ENCODE measurements at places on chromosomes 11 and 22.

DNA sequence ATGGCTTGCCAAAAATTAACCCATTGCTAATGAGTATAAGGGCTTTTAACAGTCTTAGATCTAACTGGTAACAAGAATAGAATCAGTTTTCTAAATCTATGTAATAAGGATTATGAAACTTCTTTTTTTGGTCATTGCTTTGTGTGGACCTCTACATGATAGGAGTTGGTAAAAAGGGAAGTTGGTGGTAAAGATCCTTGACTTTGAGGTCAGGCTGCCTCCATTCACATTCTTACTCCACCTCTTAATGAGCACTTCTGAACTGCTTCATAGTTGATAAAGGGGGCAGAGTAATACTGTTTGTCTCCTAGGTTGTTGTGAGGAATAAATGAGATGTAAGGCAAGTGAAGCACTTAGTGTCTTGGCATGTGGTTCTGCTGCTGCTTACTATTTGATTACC, 10.6 kb downstream of the EIF3M start:
- DNase-seq: no peak

DNA sequence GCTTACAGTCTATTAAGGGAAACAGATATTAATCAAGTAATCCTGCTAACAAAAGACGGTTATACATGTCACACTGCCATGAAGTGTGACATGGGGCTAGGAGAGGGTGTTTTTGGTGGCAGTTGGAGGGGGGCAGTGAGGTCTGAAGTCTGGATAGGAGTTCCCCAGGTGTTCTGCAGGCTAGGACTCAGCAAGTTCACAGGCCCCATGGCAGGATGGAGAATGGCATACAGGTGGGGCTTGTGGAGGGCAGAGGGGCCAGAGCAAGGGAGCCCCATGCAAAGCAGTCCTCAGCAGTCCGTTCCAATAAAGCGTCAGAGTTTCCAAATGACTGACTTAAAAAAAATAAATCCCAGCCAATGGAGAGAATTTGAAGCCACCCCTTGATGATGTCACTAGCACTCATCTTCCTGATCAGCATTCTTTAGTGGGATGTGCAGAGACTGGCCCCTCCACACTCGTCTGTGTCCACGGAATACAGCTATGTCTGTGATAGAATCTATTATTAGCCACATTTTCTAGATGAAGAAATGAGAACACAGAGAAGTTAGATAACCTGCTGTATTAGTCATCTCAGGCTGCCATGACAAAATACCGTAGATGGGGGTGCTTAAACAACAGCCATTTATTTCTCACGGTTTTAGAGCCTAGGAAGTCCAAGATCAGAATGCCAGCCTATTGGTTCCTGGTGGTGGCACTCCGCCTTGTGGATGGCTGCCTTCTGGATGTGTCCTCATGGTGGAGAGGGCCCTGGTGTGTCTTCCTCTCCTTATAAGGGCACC, 32.6 kb downstream of the PRDM11 start:
- DNase-seq: no peak

GRCh38 chr11:62061356-62062222, 62.2 kb upstream of the INCENP start:
- no peak for DNase-seq

GRCh38 chr11:120244476-120245365, 4.8 kb downstream of the POU2F3 start:
- DNase-seq: no peak

DNA sequence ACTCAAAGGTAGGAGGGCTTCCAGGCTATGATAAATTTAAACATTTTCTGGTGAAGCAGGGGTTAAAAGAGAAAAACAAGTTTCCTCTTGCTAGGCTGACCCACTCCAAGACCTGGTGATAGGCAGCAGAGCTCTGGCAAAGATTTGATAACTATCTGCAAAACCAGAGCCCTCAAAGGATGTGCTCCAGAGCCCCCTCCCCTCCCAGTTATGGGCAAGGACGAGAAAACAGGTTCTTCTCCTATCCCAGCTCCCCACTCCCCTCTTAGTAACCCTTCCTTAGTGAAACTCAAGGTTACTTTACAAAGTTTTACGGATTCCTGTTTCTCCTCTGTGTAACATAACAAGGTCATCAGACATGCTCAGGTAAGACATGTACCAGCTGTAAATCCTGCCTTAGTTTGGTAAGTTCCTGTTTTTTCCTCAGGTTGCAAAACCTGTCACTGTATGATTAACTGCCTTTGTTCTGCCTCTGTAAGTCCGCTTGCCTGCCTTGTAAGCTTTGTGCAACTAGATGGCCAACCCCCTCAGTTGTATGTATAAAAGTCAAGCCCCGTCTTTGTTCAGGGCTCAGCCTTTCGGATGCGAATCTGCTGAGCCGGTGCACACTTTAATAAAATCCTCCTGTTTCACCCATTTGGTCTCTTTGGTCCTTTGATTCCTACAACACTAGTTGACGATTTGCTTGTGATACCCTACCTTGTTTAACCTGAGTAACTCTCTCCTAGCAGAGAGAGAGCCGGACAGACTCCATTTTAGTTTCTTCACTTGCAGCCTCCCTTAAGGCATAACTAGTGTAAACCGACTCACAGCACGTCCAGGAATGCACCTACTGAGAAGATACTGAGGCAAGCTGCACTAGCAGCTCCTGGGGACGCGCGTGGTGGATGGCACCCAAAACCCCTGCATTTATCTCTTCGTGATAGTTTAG, 13.9 kb downstream of the APOBEC3H start:
- DNase-seq: no peak

DNA sequence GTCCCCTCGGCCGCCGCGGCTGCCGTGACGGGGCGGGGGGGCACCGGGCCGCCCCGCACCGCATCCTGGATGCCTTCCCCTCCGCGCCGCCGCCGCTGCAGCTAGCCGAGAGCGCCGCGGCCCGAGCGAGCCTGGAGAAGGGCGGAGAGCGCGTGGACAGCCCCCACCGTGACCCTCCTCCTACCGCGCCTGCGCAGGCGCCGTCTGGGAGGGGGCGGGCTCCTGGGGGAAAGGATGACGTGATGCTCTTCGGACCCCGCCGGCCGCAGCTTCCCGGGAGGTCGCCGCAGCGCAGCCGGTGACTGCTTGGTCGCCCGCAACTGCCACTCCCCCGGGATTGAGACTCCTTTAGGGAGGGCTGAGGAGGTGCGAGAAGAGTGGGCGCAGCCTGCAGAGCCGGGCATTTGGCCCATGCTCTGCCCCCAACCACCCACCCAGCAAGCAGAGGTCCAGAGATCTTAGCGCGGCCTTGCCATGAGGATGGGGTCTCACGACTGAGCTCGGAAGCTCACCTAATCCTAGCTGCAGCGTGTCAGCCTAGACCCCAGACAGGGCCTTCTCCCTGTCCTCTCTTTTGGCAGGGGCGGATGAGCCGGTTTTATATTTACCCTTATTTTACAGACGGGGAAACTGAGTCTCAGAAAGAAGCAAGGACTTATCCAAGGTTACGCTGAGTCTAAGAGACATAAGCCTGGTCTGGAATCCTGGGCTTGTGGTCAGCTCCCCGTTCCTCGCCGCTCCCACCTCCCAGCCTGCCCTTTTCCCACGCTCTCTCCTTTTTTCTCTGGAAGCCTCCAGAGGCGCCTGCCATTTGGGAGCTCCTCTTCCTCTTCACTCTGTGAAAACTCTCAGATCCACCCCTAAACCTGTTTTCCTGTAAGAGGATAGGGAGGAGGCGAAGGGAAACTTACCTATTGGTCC, at the start of gene DENND5A:
Gene DENND5A (minus strand): TSS at position 140 of the 921 bp plus-strand sequence. CDS start 281 bp downstream, outside the sequence.
- DNase-seq: peak; percentile 57

DNA sequence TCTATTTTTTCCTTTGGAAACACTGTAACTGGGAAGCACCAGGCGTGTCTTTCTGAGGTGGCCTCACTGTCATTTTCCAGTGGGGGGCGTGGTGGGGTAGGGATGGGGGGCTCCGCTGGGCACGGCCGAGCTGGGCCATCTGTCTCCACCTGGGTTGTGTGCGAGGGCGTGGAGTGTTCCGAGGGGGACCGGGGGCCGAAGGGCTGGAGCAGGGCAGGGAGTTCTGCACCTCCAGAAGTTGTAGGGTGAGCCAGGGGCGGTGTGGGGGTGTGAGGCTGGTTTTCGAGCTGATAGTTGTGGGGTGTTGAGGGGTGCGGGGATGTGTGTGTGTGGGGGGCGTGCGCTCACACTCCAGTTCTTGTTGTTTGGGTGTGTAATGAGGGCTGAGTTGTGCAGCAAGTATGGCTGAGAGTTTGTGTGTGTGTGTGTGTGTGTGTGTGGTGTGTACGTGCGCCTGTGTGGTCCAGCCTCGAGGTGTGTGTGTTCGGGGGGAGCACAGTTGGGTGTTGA, 10.8 kb downstream of the YPEL4 start:
- DNase-seq: no peak

- peak; percentile 77 for DNase-seq
Measured at GRCh38 chr11:125514336-125515101, 18.5 kb upstream of the FEZ1 start.

DNA sequence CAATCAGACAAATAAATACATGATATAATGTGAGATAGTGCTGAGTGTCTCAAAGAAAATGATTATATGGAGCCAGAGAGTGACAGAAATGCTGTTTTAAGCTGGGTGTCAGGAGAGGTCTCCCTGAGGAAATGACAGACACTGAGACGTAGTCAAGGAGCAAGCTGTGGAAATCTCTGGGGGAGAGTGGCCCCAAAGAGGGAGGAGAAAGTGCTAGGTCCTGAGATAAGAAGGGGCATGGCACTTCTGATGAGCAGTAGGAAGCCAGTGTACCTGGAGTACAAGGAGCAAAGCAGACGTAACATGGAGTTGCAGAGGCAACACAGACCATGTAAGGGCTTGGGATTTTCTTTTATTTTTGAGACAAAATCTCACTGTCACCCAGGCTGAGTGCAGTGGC, 38.8 kb downstream of the ZNF202 start:
- DNase-seq: no peak

DNA sequence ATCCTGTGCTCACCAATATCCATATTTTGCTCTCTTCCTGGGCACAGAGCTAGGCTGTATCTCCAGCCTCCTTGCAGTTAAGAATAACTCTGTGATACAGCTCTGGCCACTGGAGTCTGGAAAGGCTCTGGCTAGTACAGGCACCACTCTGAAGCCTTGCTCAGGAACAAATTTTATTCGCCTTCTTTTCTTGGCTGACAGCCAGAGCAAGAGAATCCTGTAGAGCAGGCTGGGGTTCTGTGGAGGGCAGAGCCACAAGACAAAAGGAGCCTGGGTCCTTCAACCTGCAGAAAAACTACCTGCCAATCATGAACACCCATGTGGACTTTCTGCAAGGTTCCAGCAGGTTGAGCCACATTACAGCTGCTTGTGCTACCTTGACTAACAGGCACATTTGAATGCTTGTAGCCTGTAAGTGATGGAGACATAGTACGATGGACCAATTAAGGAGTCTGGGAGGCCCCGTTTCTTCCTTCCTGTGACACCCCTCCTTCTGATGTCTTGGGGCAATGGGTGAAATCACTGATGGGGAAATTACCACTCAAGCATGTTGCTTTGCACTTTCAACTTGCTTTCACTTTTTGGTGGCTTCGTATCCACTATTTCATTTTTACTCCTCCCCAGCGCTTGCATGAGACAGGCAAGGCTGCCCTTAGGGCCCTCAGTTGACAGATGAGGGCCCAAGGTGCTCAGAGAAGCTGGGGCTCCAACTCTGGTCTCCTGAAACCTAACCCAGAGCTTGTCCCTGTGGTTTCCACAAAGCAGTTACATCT, 267.2 kb upstream of the SYN3 start:
- no peak for DNase-seq

DNA sequence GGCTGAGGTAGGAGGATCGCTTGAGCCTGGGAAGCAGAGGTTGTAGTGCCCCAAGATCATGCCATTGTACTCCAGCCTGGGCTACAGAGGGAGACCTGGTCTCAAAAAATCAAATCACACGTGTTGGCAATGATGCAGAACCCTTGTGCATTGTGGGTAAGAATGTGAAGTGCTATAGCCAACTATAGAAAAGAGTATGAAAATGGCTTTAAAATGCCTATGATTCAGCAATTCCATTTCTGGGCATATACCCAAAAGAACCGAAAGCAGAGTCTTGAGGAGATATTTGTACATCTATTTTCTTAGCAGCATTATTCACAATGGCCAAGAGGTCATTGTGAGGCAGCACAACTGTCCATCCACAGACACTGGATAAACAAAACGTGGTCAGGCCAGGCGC, 2.6 kb upstream of the FADS3 start:
- no peak for DNase-seq

GRCh38 chr11:65416341-65416824, 6.2 kb upstream of the NEAT1 start:
- DNase-seq: peak; percentile 89

DNA sequence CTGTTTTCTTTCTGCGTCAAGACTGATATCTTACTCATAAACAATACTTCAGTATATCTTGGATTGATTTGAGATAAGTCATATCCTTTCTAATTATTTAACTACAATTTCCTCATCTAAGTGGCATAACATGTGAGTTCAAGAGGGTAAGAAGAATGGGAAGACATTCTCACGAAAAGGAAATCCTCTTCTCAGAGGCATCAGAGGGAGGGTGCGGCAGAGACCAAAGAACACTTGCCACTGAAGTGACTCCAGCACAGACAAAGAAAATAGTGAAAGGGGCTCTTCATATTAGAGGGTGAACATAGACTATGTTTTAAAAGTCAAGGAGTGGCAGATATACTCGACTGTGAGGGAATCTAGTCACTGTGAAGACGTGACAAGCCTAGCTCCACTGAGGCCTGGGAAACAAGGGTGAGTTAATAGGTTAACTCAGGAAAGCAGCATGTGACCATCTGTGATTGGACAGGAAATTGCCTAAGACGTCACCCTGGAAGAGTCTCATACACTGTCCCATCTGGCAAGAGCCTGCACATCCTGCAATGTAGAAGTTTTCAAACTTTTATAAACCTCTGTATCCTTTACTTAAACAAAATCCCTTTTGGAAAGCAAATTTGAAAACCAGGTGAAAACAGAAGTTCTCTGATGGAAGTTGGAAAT, 1.9 kb upstream of the MMP1 start:
- no peak for DNase-seq

DNA sequence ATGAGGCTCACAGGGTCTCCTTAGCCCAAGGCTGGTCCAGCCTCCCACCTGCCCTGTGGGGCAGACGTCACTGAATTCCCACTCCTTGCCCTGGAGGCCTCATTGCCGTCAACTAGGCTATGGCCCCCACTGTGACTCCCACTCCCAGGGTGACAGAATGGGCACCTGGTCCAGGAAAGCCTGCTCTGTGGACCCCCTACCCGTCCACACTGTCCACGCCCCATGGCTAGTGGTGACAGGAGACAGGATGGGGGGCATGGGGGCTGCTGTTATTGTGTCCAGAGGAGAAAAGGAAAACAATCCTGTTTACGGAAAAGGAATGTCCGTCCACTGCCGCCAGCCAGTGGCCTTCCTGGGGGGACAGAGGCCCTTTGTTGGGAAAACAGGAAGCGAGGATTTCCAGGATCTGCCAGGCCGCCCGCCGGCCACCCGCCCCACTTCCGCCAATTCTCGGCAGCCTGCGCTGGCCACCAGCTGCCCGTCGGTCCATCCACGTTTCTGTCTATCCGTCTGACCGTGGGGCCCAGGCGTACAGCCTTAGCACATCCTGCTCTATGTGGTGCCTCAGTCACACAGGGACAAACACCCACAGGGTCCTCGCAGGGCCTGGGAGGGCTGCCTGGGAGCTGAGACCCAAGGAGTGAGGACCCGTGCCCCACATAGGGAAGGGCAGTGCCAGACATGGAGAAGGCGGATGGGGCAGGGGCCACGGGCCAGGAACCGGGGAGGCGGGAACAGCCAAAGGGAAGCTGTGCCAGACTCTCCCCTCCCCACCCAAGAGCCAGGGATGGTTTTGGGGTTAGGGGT, 19.5 kb downstream of the CRELD2 start:
- DNase-seq: no peak

GRCh38 chr11:130534551-130534950, 86.1 kb downstream of the ADAMTS15 start:
- DNase-seq: no peak
